ENCODE measurements at places on chromosomes 3 and 15.

DNA sequence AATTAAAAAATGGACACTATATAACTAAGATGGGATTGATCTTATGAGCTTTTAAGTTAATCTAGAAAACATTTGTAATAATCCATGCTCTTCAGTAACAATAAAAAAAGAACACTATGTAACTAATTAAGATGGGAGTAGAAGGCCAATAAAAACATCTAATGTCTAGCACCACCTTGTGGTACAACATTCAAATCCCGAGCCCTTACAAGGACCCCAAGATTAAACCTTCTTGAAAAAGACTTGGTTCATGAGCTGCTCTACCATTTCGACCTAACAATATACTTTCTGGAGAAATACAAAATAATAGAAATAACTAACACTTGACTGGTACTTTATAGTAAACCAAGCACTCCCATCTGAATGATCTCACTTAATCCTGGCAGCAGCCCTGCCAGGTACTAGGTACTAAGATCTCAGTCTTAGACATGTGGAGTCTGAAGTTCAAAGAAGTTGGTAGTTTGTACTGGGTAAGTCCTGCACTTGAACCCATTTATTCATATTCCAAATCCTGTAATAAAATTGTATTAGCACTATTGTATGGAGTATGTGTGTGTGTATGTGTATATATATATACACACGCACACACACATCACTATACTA is 21.8 kb downstream of the METTL6 start:
- no peak for DNase-seq

DNA sequence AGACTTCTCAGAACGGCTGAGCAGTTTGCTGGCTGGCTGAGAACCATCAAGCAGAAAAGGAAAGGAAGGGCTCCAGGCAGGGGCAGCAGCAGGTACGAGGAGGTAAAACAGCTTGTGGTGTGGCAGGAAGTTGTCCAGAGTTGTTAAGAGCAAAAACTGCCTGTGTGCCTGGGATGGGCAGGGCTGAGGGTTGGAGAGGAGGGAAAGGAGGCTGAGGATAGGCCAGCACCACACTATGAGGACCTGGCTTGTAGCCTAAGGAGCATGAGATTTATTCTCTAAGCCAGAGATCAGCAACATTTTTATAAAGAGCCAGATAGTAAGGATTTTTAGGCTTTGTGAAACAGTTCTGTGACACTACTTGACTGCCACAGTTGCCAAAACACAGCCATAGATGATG is 8.0 kb downstream of the IGSF10 start:
- no peak for DNase-seq

- DNase-seq, result no peak
These were observed 353.6 kb upstream of the SLCO3A1 start for GRCh38 chr15:91499774-91500383.

DNA sequence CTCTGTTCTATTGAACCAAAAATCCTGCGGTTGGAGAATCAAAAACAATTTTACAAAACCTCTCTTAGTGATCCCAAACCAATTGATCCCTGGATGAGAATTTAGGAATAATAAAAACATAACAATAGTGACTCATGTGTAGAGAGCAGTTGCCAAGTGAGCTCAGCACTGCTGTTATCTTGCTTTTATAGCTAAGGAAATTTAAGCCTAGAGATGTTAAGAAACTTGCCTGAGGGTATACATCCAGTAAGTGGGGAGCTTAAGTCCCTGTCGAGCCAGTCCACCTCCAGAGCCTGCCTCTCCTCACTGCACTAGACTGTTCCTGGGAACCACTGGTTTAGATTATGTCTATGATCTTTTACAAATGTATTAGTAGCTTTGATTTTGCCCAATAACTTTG is 358.4 kb upstream of the LMCD1 start:
- DNase-seq, result no peak

- no peak for DNase-seq
These were observed 50.3 kb downstream of the PAK2 start for GRCh38 chr3:196789885-196790359.

DNA sequence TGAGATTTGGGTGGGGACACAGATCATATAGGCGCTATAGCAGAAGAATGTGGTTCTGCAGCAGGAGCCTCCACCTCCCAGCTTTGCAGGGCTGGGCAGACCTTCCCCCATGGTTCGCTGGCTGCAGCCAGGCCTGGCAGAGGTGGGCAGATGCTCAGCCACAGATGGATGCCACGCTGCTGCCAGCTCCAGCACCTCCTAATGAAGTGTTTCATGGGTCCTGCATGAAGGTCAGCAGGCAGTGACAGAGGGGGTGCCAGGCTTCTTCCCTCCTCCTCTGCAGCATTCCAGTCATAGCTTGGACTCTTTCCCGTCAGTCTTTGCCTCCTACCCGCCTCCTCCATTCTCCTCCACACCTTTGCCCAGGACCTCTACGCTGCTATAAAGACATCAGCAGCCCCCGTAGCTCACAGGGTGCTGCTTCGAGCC is 85.9 kb downstream of the SLCO3A1 start:
- no peak for DNase-seq

GRCh38 chr3:15331606-15332404 is 581 bp downstream of the SH3BP5 start:
- DNase-seq, result peak; percentile 12

DNA sequence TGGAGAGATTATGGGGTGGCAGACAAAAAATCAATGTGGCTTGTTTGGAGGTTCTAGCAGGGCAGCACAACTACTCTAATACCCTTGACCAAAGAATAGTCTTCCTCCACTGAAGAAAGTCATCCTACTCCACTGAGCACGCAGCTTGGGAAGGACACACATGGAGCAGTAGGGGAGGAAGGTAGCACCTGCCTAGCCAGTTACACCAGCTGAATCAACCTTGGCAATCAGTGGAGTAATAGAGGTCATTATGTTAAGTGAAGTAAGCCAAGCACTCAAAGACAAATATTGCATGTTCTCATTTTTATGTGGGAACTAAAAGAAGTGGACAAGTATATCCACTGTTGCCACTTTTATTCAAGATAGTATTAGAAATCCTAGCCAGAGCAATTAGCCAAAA is 555.8 kb upstream of the ALCAM start:
- no peak for DNase-seq

DNA sequence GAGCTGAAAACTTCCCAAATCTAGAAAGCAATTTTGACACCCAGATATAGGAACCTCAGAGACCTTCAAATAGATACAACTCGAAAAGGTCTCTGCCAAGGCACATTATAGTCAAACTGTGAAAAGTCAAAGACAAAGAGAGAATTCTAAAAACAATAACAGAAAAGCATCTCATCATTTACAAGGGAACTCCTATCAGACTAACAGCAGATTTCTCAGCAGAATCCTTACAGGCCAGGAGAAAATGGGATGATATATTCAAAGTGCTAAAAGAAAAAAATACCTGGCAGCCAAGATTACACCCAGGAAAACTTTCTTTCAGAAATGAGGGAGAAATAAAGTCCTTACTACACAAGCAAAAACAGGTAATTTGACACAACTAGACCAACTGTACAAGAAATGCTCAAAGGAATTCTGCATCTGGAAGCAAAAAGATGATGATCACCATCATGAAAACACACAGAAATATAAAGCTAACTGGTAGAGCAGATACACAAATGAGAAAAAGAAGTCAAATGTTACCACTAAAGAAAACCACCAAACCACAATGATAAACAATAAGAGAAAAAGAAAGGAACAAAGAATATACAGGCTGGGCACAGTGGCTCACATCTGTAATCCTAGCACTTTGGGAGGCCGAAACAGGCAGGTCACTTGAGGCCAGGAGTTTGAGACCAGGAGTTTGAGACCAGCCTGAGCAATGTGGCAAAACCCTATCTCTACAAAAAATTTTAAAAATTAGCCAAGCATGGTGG is 50.4 kb downstream of the ADAM10 start:
- no peak for DNase-seq

DNA sequence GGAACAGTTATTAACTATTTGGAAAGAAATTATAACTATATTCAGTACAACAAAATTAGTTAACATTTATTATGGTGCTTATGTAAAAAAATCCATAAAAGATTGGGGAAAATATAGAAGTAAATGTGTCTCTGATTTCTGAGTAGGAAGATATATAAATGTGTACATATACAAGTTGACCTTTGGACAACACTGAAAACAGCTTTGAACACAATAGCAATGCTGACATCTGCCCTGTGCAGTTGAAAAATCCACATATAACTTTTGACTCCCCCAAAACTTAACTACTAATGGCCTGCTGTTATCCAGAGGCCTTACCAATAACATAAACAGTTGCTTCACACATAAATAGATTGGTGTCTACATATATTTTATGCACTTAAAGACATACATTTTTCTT is 12.3 kb downstream of the TIMMDC1 start:
- no peak for DNase-seq

DNA sequence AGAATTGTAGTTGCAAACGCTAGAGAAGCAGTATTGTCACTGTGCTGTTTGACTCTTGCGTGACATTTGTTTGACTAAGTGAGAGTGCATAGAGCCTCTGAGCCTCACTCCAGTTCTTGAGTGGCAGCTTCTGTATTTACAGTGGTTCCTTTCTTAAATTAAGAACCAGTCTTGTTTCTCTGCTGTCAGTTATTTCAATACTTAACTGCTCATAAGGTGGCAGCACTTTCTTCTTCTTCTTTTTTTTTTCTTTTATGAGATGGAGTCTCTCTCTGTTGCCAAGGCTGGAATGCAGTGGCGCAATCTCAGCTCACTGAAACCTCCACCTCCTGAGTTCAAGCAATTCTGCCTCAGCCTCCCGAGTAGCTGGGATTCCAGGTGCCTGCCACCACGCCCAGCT is 372.1 kb downstream of the LPP start:
- no peak for DNase-seq

DNA sequence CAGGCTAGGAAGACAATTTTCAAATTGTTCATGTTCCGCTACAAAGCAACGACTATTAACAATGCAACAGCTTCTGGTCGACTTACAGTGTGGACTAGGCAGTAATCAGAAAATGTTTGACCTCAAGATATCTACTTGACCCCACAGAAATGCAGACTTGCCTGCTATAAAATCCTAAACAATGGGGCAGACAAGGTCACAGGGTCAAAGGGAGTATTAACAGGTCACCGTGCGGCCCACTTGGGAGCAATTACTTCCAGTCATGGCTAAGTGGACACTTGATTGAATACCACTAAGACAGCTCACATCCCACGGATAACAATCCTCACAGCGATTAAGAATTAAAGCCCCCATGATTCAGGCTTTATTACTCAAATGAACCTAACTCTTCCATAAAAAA is 58.9 kb downstream of the FOXP1 start:
- DNase-seq, result no peak

DNA sequence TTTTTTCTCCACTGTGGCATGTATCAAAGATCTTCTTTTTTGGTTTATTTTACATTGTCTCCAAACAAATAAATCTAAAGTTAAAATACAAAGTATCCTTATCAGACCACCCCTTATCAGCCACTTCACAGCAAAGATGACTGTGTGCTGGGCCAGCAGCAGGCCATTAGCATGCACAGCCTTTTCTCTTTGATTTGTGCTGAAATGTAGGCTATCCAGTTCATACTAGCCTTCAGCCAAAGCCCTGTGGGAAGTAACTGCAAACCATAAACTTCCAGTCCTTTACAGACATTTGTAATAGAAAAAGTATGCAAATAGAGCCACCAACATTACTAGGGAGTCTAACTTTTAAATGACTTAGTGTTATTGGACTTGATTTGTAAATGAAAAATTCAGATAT is 816.3 kb downstream of the FHIT start:
- DNase-seq, result no peak

- DNase-seq, result no peak
These were observed 130.3 kb upstream of the TMC3 start for GRCh38 chr15:81504170-81504905.

GRCh38 chr3:95319921-95320494 is 1257.1 kb downstream of the NSUN3 start:
- no peak for DNase-seq

GRCh38 chr3:71994906-71995305 is 210.0 kb upstream of the PROK2 start:
- no peak for DNase-seq

DNA sequence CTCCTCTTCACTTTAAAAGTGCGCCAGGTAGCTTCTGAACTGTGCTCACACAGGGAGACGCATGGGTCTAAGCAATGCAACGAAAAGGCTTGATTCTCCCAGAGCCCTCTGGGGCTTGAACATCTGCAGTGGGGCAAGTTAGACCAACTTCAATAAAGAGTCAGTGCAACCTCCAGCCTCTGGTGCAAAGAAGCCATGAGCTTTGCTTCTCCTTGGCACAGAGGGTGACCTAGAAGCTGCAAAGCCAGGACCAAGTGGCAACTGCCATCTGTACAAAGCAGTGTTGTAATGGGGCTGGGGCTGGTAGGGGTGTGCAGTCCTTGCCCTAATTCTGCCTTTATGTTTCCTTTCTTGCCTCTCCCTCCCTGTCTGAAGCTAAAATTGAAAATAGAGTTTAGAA is 219.0 kb upstream of the CD96 start:
- DNase-seq, result no peak

GRCh38 chr3:17795711-17796110 is 53.3 kb upstream of the TBC1D5 start:
- DNase-seq, result no peak

- DNase-seq, result no peak
These were observed 89.5 kb downstream of the CD200R1L start for GRCh38 chr3:112757197-112757596.

DNA sequence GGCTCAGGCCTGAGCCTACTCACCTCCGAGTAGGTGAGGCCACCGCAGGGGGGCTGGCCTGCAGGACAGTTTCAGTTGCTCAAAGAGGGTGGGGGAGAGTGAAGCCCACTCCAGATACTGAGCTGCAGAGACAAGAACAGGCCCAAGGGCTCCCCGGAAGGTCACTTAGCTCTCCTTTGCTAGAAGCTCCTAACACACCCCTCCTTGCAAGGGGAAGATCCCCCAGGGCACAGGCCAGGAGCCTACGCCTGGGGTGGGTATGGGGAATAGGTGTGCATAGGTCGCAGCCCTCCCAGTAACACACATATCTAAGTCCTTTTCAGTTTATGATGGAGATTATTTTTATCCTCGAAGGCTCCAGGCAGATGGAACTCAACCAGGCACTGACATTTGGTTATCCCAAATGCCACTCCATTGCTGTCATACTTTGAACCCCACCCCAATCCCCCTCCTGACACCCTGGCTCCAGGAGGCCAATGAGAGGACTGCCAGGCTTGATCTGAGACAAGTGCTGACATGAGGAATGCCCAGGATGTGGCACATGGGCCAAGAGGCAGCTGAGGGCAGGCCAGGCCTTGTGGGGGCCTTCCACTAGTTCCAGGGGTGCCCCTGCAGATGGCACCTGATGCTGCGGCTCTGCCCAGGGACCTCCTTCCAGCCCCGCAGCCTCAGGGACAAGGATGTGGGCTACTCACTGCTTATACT is 1.1 kb upstream of the MUSTN1 start:
- DNase-seq, result no peak
